ENCODE measurements at places on chromosomes 5 and 9.

DNA sequence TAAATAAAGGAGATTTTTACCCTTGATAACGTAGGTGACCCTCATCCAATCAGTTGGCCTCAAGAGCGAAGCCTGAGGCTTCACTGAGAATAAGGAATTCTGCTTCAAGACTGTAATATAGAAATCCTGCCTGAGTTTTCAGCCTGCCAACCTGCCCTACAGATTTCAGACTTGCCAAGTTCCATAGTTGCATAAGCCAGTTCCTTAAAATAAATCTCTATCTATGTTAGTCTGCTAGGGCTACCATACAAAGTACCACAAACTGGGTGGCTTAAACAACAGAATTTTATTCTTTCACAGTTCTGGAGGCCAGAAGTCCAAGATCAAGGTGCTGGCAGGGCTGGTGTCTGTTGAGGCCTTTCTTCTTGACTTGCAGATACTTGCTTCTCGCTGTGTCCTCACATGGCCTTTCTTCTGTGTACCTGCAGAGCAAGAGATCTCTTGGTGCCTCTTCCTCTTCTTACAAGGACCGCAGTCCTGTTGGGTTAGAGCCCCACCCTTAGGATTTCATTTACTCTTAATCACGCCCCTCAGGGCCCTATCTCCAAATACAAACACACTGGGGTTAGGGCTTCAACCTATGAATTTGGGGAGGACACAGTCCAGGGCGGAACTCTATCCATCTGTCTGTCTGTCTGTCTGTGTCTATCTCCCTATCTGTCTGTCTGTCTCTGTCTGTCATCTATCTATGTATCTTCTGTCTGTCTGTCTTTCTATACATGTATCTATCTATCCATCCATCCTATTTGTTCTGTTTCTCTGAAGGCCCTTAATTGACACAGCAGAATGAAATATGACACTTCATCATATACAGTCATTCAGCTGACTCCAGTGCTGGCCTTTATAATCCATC is 17.0 kb upstream of the CMBL start:
- DNase-seq = no peak

DNA sequence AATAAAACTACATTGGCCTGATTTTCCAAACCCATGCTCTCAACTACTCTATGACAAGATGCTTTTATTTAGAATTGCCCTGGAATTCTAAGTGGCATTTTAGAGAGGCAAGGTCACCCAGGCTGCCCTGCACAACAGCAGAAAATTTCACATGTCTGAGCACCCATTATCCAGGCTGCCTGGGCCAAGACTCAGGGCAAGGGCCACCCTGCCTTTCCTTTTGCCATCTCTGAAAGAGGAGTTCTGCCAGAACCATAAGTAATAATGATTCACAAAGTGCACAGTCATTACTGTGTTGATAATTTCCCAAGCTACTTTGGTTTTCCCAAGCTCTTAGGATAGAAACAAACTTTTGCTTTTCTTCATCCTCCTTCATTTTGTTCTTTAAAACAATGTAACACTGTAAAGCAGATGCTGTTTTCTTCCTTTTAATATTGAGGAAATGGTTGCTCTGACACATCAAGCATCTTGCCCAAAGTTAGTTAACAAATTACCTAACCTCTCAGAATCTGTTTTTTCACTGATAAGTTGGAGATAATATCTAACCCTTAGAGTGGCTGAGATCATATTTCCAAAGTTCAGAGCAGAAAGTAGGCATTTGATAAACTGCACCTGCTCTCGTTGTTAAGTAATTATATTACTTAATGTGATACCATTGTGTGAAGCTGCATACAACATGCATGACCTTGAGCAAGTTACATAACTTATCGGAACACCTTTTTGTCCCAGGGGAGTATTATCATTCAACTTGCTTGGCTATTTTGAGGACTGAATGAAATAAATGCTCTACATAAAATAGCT is 325.6 kb downstream of the PRELID2 start:
- DNase-seq = no peak

DNA sequence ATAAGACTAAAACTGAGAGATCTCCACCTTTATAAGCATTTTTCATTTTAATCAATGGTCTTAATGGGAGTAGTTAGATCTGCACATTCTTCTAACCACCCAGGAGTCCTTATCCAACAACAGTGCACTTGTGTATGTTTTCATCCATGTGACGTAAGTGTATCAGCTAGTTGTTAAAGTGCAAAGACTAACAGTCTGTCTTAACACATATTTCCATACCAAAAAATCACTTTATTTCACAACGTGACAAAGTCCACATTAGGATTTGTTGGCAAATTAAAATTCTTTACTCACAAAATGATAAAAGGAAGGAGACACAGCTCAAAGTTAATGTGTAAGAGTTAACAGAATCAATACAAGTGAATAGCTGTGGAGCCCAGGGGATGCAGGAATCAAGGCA is 1.9 kb upstream of the SMC2 start:
- no peak for DNase-seq

DNA sequence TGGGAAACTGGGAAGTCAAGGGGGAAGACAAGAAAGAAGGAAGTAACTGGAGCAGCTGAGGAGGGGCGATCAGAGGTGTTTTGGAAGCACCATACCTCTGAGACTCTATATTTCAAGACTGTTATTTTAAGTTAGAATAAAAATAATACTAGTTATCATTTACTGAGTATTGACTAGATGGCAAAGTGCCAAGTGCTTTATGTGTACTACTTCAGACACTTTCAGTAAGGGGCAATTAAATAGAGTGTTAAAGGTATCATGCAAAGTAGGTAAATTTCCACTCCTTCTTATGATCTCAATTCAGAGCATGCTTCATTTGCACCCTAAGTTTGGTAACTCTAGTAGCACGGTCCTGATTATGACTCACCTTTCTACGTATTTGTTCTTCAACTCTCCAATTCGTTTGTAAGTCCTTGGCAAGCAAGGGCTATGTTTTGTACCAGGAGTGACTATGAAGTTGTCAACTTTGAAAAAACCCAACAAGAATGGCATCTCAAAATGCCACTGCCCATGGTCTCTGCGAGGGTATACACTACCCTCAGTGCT is 152.4 kb upstream of the RAPGEF1 start:
- no peak for DNase-seq

- DNase-seq = no peak
These were observed 419.4 kb downstream of the RAB3C start for GRCh38 chr5:59002162-59002825.
